H1 (cell line): ENCODE measurements at places on chromosomes 6 and 20. TPM values are rescaled to one million over a fixed set of nuclear protein-coding genes. Genes with fewer than 3 reads are reported as not detected.

Gene FOXF2
- polyA plus RNA-seq, result 0.05 TPM in 2 replicates

Gene POPDC3
- polyA plus RNA-seq, result 3.4 and 6.5 TPM in 2 replicates

Gene SERINC1
- 10.1 and 15.4 TPM in 2 replicates for polyA plus RNA-seq

Gene ARFGEF3
- 5.6 and 5.8 TPM in 2 replicates for polyA plus RNA-seq

Gene GTSF1L
- not detected in 2 replicates for polyA plus RNA-seq

Gene HLA-DRA
- 4.2 and 6.2 TPM in 2 replicates for polyA plus RNA-seq

Gene NTSR1
- polyA plus RNA-seq, result 0.53 and 0.97 TPM in 2 replicates
